ENCODE measurements at places on chromosomes 3 and 15. TPM values are rescaled to one million over a fixed set of nuclear protein-coding genes. Genes with fewer than 3 reads are reported as not detected.

DNA sequence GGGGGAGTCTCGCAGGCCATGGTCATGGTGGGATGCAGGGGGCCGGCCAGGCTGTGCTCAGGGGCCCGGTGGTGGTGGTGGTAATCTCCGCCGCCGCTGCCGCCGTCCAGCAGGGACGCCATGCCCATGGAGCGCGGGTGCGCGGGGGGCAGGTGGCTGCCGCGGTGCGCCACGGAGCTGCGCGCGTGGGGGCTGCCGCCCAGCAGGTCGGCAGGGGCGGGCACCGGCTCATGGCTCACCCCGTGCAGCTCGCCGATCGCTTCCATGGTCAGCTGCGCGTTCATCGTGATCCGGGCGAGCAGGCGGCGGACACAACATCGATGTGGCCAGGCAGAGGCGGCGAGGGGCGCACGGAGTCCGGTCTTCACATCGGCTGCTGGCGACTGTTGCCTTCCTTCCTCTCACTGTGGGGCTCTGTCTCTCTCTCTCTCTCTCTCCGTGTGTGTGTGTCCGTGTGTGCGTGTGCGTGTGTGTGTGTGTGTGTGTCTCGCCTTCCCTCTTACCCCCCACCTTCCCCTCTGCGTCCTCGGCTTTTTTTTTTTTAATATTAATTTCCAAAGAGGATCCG lies 451 bp downstream of the ONECUT1 start:
- peak; percentile 67 for DNase-seq

GRCh38 chr3:45244356-45244755 lies 18.3 kb upstream of the TMEM158 start:
- DNase-seq: no peak

Gene MYO1E
- 43.4 TPM for polyA plus RNA-seq

DNA sequence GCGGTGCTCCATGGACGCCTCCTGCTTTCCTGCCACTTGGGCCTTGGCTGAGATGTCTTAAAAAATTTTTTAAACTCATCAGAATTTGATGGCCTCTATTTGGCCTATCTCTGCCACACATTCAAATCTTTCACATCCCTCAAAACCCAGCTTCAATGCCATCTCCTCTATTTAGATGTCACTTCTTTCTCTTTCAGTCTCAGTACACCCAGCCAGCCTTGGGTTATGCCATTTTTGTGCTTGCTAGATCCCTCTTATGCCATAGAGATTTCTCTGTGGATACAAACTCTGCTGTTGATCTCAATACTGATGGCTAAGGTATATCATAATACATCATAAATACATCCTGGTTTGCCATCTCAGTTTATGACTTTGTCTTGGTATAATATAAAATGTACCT lies 222.3 kb upstream of the TPRG1 start:
- no peak for DNase-seq

Gene DUOX1
- polyA plus RNA-seq: 1.4 TPM

- DNase-seq: no peak
These were observed 12.9 kb downstream of the OCA2 start for GRCh38 chr15:28086175-28086703.

DNA sequence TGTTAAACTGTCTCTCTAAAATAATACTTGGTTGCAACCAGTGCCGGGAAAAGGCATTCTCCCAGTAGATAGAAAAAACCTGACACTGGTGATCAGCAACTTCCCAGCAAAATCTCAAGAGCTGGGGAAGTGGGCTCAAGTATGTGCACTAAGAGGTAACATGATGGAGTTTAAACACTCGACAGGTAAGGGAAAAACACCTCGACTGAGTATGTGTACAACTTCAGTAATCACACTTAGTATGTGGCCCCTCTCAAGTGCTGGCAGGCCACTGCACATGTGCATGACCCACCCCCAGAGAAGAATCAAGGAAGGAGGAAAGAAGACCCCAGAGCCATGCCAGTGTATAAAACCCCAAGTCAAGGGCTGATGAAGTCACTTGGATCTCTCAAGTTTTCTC lies 27.4 kb downstream of the SPESP1 start:
- no peak for DNase-seq

DNA sequence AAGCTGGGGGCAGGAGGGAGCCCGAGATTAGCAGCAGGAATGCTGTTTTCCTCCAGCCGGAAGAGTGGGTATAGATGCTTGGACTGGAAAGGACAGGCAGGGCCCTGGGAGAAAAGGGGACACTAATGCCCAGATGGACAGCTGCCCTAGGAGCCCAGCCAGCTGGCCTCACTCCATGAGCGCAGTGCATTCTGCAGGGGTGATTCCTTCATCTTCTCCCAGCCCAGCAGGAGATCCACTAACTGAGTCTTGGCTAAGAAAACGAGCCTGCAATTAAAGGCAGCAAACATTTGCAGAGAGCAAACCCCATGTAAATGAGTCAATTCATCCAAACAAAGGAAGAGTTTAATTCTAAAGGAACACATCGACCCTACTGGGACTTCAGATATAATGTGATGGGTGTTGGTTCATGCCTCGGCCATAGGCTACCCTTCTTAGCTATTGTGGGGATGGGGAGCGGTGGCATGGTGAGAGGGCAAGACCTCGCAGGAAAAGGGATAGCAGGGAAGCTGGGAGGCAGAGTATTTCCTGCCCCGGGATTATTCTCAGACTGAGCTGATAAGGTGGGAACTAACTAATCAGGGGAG lies 13.3 kb upstream of the MINAR1 start:
- DNase-seq: no peak

DNA sequence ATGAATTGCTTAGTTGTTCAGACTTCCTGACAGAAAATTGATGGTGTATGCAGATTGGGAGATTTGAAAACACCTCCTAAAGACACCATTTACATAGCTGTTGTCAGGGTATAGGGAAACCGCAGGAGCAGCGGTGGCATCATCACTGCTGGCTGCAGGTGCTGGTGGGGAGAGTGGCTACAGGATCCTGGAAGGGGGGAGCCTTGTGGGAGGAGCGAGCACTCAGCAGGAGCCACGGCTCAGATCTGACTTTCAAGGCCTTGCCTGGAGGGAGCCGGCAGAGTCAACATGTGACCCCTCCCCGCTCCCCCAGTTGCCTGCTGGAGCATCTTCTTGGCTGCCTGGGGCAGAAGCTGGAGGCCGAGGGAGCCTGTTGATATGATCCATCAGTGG lies 26.1 kb downstream of the EDEM1 start:
- peak; percentile 69 for DNase-seq

Gene CCR2
- not detected for polyA plus RNA-seq

- DNase-seq: peak; percentile 38
These were observed 130.9 kb downstream of the LRRK1 start for GRCh38 chr15:101049856-101050622.

DNA sequence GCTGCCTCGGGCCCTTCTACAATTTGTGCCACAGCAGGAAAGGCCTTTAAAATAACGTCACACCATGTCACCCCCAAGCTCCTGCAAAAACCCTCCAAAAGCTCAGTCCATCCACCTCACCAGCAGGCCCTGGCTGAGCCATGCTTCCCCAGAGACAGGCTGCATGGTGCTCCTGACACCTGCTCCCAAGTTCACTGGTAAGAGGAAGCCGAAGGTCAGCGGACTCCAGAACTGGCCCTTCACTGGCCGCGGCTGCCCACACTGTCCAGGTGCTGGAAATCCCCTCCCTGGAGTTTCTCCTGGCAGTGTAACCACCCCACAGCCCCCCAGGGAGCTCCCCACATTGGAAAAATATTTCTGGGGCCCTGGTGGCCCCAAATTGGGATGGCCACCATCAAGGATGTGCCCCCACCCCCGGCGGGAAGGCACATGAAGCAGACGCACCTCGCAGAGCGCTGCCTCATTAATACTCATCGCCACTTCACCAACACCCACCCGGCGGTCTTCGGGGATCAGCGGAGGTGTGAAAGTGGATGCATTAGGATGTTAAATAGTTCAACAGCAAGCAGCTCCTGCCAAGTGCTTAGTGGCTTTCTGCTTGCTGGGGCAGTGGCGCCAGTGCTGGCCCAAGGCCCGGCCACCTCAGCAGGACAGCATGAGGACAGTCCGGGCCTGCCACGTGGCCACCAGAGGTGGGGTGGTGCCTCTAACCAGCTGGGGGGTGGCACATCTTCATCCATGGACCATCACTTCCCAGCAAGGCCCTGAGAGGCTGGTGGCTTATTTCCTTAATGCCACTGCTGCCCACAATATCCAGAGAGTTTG lies 146.1 kb upstream of the IQSEC1 start:
- DNase-seq: no peak

DNA sequence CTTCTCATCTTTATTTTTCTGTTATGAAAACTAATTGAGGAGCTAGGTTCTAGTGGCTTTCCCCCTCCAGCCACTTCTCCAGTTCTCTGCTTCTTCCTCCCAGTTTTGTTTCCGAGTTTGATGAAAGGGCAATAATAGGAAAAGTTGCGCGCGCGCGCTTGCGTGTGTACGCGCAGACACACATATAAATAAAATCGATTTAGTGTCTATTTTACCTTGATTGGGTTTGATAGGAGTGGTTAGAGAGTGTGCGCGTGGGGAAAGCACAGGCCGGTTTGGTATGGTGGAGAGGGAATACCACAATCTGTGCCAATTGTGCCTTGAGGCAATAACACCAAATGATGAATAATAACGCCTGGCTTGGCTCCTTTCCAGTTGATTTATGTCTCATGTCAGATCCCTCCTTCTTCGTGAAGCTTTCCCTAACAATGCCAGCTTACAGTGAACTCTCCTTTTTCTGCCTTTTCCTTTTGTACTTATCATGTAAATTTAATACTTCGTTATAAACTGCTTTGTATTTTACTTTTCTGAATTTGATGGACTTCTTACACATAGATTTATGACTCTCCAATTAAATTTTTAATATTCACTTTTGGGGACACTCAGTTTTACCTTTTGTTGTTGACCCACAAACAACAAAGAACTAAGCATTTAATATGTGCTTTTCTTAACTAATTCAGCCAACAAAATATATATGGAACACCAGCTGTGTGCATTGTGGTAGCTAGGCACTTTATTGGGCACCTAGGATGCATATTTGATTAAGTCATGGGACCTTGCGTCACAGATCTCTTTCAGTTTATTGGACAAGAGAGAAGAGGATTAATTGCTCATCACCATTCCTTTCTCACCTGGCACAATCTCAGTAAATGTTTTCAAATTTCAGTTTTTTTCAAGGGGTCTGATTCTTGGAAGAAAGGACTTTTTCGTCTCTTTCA lies 1.7 kb downstream of the TIPARP start:
- DNase-seq: no peak

DNA sequence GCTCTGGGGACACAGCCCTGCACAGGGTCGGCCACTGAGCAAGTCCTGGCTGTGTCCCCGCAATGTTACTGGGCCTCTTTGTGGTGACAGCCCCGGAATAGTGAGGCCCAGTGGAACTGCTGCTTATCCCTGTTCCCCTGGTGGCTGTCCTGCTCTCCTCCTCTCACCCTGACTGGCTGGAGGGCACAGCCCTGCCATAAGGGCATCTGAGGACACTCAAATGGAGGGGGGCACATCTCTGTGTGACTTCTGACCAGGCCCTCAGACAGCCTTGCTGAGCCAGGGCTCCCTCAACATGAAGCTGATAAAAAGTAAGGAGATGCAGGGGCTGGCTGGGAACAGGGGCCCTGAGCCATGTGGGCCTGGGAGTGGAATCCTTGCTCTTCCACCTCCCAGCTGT lies 127.4 kb upstream of the ATP2B2 start:
- DNase-seq: no peak

GRCh38 chr3:13887495-13888300 lies 7.8 kb upstream of the WNT7A start:
- DNase-seq: no peak

GRCh38 chr3:183163563-183163962 lies 1.0 kb upstream of the LAMP3 start:
- DNase-seq: no peak

GRCh38 chr3:46663591-46664135 lies 29.8 kb downstream of the ALS2CL start:
- peak; percentile 62 for DNase-seq

Gene PDZRN3
- 4.2 TPM for polyA plus RNA-seq

GRCh38 chr15:54029081-54029480 lies 50.8 kb downstream of the UNC13C start:
- DNase-seq: no peak

DNA sequence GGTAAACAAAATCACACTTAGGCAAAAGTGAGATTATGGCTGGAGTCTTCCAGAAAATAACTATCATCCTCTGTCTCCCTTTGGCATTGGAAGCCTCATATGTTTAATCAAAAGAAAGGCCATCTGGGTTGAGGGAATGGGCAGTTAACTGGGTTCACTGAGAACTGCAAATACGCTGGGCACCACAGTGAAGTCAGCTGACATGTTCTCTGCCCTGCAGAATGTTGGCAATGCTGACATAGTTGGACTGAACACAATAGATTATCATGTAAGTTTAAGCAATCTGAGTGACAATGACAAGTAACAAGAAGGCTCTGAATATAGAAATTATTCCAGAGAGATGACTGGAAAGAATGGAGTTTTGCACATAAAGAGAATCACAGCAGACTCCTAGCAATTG lies 43.8 kb upstream of the SLC25A26 start:
- DNase-seq: no peak

- no peak for DNase-seq
These were observed 71.3 kb upstream of the MBNL1 start for GRCh38 chr3:152197451-152197850.

Gene RLBP1
- 0.05 TPM for polyA plus RNA-seq

DNA sequence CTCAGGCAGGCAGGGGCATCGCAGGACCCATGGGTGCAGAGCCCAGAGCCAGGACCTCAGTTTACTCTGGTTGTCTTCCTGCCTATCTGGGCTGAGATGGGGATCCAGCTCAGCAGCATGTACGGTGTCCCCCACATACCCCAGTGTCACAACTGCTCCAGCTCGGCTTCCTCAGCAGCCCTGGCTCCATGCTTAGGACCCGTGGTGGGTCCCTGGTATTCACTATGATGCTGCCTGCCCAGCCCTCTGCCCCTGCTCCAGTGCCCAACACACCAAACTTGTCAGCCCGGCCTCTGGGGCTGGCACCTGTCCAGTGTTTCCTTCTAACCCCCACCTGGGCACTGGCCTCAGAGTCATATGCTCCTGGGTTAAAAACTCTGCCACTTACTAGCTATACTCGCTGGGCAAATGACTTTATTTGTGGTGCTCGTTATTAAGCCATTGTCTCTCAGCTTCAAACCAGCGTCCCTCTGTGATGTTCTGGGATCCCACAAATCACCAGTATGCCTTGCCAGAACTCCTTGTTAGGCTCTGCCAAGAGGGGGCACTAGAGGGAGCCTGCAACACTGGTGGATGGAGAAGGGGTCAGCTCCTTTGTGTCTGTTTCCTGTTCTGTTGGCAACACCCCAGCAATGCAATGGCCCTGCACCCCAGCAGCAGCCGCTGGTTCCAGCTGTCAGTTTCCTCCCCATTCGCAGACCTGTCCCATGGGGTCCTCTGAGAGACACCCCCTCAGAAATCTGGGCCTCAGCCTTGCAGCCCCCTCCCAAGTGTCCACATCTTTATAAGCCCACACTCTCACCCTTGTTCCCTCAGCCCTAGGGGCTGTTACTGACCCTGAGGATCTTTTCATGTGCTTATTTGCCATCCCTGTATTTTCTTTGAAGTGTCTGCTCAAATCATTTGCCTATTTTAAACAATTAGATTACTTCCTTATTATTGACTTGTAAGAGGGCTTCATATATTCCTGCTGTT lies 24.1 kb upstream of the MRPS22 start:
- peak; percentile 85 for DNase-seq

Gene SEMA3B
- polyA plus RNA-seq: 3.0 TPM

Gene CFAP91
- polyA plus RNA-seq: 7.4 TPM

- no peak for DNase-seq
These were observed 32.0 kb downstream of the SV2B start for GRCh38 chr15:91132079-91132478.

Gene CNTN4
- 0.30 TPM for polyA plus RNA-seq

Data from H1 (cell line).